Progenitor cell of endocrine pancreas (in vitro differentiated cells): ENCODE measurements at places on chromosomes 16 and 17. TPM values are rescaled to one million over a fixed set of nuclear protein-coding genes. Genes with fewer than 3 reads are reported as not detected.

DNA sequence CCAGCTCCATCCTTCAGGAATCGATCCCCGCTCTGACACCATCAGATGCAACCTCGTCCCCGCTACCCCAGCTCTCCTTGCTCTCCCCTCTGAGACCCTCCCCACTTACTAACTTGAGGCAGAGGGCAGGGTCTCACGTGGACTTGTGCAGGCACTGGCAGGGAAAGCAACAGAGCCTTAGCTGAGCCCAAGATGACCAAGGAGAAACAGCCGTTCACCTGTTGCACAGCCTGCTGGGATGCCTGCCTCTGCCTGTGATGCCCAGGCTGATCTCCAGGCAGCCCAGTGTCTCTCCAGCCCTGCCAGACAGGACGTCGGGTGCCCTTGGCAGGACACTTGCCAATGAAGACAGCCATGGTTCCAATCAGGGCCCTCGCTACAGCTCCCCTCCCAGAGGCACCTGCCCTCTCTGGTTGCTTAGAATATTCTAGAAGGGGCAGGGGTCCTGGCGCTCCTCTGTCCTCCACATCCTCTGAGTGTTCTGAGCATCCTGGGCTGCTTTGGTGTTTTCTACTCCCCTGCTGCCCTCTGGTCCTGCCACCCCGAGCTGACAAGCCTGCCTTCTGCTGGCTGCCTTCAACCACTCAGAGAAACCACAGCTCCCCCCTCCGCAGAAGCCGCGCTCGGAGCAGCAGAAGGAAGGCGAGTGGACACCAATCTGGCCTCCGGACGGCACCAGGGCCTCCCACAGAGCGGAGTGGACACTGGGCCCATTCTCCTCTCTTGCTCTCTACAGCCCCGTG, 6.7 kb downstream of the CEP295NL start:
- no peak for DNase-seq

DNA sequence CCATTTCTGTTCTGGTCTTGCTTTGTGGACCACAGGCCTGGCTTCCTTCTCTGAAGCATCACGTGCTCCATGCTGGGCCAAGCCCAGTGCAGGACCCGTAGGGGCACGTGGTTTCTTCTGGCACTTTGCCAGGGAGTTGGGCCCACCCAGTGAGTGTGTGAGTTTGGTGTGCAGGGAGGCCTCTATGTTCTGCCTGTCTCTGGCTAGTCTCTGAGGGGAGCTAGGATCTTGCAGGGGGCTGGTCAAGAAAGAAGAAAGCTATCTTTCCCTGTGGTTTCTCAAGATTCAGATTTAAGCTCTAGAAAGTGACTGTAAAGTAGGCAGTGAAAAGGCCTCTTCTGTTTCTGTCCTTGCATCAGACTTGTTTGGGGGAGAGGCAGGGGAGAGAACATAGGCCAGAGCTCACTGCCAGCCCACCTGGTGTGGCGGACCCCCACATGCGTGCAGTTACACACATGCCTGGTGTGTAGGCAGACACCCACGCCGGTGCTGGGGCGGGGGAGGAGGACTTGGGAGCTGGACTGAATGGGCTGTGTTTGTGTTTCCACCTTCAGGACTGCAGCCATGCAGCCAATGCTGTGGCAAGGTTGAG, 11.8 kb downstream of the LASP1 start:
- DNase-seq = no peak

OR3A2 gene
- total RNA-seq = not detected in 2 replicates

AANAT gene
- 0.40 TPM in 1 of 2 replicates, not detected in the other for total RNA-seq

ZNF594 gene
- 23.8 and 26.1 TPM in 2 replicates for total RNA-seq

GRCh38 chr17:59807892-59808509, 84.7 kb downstream of the TUBD1 start:
- DNase-seq = no peak

DNAJA2 gene
- 62.8 and 63.7 TPM in 2 replicates for total RNA-seq

- no peak for DNase-seq
Observed at GRCh38 chr17:17728550-17729251, 47.4 kb downstream of the RAI1 start.

PRAC2 gene
- total RNA-seq = not detected in 2 replicates

DNA sequence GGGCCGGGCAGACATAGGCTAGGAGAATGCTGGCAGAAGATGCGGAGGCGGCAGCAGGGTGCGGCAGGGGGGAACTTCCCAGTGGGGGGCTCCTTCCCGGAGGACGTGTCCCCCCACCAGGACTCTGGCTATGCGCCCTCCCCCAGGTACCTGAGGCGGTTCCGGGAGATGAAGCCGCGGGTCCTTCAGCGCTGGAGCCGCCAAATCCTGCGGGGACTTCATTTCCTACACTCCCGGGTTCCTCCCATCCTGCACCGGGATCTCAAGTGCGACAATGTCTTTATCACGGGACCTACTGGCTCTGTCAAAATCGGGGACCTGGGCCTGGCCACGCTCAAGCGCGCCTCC, 3.4 kb downstream of the WNK4 start:
- DNase-seq = no peak

DNA sequence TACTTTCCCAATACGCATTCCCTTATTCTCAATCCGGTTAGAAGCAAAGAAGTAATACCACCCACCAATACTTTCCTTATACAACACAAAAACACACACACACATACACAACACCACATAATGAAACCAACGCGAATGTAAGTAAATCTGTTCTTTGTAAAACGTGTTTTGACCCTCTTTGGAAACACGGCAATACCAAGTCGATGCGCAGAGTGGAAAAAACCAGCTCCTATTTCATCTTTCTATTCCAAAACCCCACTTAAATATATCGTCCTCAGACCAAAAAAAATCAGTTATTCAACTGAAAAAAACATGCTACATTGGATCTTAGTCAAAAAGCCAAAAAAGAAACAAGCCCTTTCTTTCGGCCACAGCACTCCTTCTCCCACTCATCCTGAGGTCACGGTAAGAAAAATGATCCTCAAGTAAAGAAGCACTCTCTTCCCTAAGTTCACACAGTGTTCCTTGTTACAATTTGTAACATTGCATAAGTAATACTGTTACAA, 31.0 kb upstream of the ARL4D start:
- no peak for DNase-seq

- no peak for DNase-seq
Observed at GRCh38 chr17:67555855-67556254, 161.9 kb upstream of the NOL11 start.

GRCh38 chr16:54509456-54509855, 222.9 kb upstream of the IRX3 start:
- no peak for DNase-seq

IL34 gene
- not detected in 2 replicates for total RNA-seq

PERCC1 gene
- 7.1 and 7.6 TPM in 2 replicates for total RNA-seq

DNA sequence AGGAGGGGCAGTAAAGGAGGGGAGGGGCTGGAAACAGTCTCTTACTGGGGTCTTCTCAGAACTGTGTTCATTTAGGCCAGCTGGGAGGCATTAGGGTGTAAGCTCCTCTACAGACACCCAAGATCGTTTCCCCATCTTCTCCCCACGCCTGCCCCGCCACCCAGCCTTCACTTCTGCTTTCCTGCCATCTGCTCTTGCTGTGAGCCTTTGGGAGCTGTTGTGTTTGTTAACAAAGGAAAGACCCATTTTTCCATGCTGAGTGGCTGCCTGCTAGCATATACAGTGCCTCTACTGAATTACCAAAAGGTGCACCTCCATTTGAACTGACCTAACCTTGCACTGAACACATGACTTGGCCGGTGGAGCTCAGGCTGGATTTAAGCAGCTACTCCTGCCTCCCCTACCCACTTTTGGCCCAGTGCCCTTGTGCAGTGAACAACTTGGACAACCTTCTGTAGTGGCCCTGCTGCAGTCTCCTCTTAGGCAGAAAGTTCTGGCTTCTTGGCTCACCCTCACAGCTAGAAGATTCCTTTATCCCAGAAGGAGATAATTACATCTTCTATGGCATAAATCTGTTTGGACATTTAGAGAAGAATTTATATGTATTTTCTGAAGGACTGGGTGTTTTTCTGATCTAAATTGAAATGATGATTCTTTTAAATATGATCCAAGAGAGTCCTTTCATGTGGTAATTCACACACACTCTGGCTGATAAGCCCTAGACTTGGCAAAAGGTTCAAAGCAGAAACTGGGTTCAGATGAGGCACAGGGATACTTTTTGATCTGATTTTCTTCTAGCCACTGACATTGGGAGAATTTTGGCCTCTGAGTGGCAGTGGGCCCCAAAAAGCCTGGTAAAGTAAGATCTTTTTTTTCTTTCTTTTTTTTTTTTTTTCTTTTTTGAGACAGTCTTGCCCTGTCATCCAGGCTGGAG, 81.9 kb upstream of the HNF1B start:
- DNase-seq = no peak

- no peak for DNase-seq
Observed at GRCh38 chr16:819336-820043, 19.0 kb upstream of the GNG13 start.

CTRB2 gene
- 1.1 TPM in 1 of 2 replicates, not detected in the other for total RNA-seq

DNA sequence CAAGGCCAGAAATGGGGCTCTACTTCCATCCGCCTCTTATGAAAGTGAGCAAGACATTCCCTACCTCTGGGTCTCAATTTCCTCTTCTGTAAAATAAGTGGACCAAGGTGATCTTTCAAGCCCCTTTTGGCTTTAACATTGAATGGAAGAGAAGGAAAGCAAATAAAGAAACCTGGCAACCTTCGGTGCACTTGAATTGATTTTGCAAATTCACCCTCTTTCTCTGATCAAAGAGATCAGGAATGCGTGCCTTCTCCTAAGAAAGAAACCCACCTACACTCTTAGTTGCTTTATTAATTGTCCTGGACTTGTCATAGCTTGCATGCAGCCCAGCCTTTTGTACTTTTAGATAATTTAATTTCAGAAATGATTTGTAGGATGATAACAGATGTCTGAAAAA, 3.0 kb downstream of the MSI2 start:
- no peak for DNase-seq

CCL1 gene
- not detected in 2 replicates for total RNA-seq

RNF213 gene
- total RNA-seq = 57.6 and 61.9 TPM in 2 replicates

C1QTNF8 gene
- not detected in 2 replicates for total RNA-seq

RPGRIP1L gene
- total RNA-seq = 19.9 and 21.3 TPM in 2 replicates

DNA sequence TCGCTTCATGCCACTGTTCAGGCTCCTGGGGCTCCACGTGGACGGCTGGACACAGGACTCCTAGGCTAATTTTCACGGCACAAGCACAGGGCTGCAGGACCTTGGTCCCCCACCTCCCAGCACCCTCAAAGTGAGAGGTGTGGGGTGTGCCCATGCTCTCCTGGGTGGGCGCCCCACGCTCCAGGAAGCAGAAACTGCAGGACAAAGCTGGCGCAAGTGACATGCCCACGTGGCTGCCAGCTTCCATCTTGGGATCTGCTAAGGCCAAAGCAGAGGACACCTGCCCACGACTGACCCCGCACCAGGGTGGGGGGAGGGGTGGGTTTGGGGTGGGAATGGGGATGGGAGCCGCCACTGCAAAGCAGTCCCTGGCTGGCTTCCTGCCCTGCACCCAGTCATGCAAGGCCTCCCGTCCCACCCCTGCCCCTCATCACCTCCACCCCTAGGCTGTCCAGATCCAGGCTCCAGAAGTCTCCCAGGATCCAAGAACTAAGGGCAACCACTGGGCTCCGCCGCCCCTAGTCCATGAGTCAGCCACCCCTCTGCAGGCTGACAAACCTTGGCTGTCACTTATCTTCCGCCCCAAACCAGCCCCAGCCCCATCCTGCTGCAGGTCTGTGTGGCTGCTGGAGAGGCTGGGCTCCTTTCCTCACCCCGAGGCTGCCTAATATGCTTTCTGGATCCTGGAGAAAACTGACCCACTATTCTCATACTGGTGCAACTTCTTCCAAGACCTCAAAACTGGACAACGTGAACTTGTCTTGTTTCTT, 11.1 kb downstream of the USP6 start:
- DNase-seq = no peak

DNA sequence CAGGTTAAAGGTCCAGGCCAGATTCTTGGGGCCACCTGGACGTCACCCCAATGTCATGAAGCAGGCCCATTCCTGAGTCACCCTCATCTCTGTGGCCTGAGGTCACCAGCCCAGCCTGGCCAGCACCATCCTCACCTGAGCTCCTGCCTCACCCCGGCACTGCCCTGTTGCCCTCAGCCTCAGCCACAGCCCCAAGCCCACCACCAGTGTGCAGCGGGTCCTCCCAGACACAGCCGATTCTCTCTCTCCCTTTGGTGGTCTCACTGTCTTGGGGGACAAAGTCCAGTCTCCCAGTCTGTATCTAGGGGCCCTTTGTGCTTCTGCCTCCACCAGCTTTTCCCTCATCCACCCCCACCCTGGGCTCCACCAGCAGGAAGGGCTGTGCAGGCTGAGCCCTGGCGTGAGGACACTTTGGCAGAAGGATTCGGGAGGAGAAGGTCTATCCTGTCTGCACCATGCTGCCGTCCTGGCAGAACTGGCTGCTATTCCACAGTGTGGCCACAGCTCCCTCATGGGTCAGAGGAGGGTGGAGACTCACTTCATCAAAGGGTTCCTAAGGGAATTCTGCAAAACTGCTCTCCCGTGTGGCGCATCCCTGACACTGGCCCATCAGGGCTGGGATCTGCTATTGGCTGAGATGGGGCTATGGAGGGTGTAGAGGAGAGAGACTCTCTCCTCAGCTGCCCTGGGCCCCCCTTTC, 64.3 kb downstream of the PRMT7 start:
- DNase-seq = no peak

- DNase-seq = no peak
Observed at GRCh38 chr17:71423871-71424546, 696.8 kb upstream of the SOX9 start.

DNA sequence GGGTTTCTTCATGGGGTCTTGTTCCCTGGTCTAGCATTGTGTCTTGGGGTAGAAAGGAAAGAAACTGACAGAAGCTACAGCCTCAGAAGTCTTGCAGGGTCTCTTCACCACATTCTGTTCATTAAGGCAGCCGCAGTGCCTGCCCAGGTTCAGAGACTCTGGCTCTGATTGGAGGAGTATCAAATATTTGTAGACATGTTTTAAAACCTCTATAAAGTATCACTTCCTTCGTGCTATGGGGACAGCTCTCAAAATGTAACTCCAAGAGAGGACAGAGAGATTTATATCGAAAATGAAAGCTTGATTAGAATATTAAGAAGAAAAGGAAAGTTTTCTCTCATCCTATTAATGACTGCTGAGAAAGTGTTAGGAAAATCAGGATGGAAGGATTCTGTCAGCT, 107.0 kb upstream of the CACNG3 start:
- no peak for DNase-seq

- no peak for DNase-seq
Observed at GRCh38 chr16:2779151-2779920, 2.3 kb upstream of the ELOB start.

- no peak for DNase-seq
Observed at GRCh38 chr16:66740533-66740932, 10.9 kb downstream of the DYNC1LI2 start.

TBC1D16 gene
- total RNA-seq = 85.1 and 87.9 TPM in 2 replicates

DNA sequence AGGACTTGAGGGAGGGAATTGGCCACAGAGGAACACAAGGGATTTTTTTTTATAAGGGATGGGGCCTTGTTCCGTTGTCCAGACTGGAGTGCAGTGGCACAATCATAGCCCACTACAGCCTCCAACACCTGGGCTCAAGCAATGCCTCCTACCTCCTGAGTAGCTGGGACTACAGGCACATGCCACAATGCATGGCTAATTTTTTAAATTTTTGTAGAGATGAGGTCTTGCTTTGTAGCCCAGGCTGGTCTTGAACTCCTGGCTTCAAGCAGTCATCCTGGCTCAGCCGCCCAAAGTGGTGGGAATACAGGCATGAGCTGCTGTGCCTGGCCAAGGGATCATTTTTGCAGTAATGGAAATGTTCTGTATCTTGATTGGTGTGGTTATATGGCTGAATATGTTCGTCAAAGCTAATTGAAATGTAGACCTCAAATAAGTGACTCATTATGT, 56.9 kb downstream of the VMP1 start:
- DNase-seq = no peak
